ENCODE measurements at places on chromosomes 6 and 20. TPM values are rescaled to one million over a fixed set of nuclear protein-coding genes. Genes with fewer than 3 reads are reported as not detected.

DNA sequence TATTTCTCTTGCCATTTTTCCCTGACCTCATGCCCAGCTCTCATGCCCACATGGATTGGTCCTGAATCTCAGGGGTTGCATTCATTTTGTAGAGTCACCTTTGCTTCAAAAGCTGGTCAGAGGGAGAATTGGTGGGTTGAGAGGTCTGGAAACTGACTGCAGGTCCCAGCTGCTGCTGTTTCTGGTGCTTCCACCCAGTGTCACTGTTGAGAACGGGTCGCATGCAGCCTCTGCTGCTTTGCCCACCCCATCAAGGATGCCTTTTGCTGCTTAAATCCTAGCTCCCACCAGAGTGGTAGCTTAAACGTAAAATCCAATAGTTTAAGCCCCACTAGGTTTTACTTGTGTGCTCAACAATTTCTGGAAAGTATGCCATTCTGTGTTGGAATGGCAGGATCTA is 211.4 kb upstream of the TSHZ2 start:
- DNase-seq = no peak

DNA sequence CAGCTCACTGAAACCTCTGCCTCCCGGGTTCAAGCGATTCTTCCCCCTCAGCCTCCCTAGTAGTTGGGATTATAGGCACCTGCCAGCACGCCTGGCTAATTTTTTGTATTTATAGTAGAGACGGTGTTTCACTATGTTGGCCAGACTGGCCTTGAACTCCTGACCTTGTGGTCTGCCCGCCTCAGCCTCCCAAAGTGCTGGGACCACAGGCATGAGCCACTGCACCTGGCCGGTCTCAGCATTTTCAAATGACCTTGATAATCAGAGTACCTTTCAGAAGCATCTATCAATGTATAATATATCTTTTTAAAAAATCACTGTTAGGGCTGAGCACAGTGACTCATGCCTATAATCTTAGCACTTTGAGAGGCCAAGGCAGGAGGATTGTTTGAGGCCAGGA is 143.0 kb downstream of the DOK5 start:
- DNase-seq = no peak

- DNase-seq = no peak
Measured at GRCh38 chr6:150227281-150227680, 84.4 kb downstream of the PPP1R14C start.

- DNase-seq = no peak
Measured at GRCh38 chr6:19892260-19892659, 55.1 kb downstream of the ID4 start.

GRCh38 chr6:143708889-143709288 is 31.1 kb downstream of the PHACTR2 start:
- DNase-seq = no peak

APOBEC2 gene
- not detected for total RNA-seq

All from thoracic aorta (tissue), 2 donors.